ENCODE measurements at places on chromosomes 7 and 10.

GRCh38 chr10:128843972-128844371 lies 623.1 kb upstream of the MGMT start:
- no peak for DNase-seq

GRCh38 chr7:140625908-140626868 lies 14.4 kb downstream of the DENND2A start:
- no peak for DNase-seq

GRCh38 chr10:92530421-92530820 lies 43.5 kb downstream of the IDE start:
- no peak for DNase-seq

GRCh38 chr7:142791502-142791901 lies 20.7 kb downstream of the PRSS2 start:
- no peak for DNase-seq

Data from CD4-positive, alpha-beta T cell (primary cell).